ENCODE measurements at places on chromosomes 12 and 14. TPM values are rescaled to one million over a fixed set of nuclear protein-coding genes. Genes with fewer than 3 reads are reported as not detected.

The CEP170B gene
- 46.1 TPM for total RNA-seq

The PLEKHG7 gene
- total RNA-seq: not detected

The OAS1 gene
- total RNA-seq: 48.1 TPM

The ETFRF1 gene
- total RNA-seq: 32.7 TPM

The SMIM41 gene
- 1.1 TPM for total RNA-seq

The CCDC198 gene
- not detected for total RNA-seq

The KLRF1 gene
- not detected for total RNA-seq

The TMEM253 gene
- not detected for total RNA-seq

The LRP1 gene
- 103 TPM for total RNA-seq

The RHEBL1 gene
- not detected for total RNA-seq

DNA sequence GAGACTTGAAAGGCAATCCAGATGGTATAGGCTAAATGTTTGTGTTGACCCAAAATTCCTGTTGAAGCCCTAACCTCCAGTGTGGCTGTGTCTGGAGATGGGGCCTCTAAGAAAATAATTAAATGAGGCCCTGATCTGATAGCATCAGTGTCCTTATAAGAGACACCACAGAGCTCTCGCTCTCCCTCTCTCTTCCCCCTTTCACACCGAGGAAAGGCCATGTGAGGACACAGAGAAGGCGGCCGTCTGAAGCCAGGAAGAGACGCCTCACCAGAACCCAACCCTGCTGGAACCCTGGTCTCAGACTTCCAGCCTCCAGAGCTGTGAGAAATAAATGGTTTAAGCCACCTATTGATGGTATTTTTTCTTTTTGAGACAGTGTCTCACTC lies 87.5 kb downstream of the SCARB1 start:
- no peaks in the 10 kb centered on the region for H3K27me3 ChIP-seq
- H3K4me3 ChIP-seq: no peak overlapping the region
- no peaks in the 10 kb centered on the region for H3K4me1 ChIP-seq
- no peak overlapping the region for H3K27ac ChIP-seq
- peaks cover 7% of the 10 kb centered on the region for H3K36me3 ChIP-seq

DNA sequence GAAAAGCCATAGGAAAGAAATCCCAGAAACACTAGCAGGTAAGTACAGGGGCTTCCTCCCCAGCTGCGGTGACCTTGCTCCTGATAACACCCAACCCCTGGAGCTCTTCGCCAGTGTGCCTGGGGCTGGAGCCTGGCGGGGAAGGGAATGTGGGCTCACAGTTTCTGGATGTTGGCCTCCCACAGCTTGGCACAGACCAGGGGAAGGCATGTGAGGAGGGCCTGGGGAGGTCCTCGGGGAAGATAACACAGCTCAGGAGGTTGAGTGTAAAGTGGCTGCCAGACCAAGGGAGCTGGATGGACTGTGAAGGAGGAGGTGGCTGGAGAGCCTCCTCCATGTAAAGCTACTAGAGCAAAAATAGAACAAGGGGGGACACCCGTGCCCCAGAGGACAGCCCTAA lies 120.1 kb downstream of the BICD1 start:
- no peak overlapping the region for H3K27ac ChIP-seq
- no peaks in the 10 kb centered on the region for H3K36me3 ChIP-seq
- no peak for DNase-seq
- no peak overlapping the region for H3K4me3 ChIP-seq

GRCh38 chr12:54333420-54334034 lies 8.6 kb downstream of the COPZ1 start:
- H3K4me1 ChIP-seq: peaks cover 96% of the 10 kb centered on the region
- no peaks in the 10 kb centered on the region for H3K36me3 ChIP-seq
- no peaks in the 10 kb centered on the region for H3K27me3 ChIP-seq
- DNase-seq: no peak

GRCh38 chr12:85507456-85507855 lies 227.4 kb downstream of the ALX1 start:
- H3K4me3 ChIP-seq: no peak overlapping the region
- no peaks in the 10 kb centered on the region for H3K36me3 ChIP-seq

- H3K27ac ChIP-seq: no peak overlapping the region
- no peak overlapping the region for H3K4me3 ChIP-seq
- no peaks in the 10 kb centered on the region for H3K36me3 ChIP-seq
- no peaks in the 10 kb centered on the region for H3K4me1 ChIP-seq
- H3K27me3 ChIP-seq: no peaks in the 10 kb centered on the region
- DNase-seq: no peak
Measured at GRCh38 chr12:80165746-80166145, 66.4 kb downstream of the OTOGL start.

DNA sequence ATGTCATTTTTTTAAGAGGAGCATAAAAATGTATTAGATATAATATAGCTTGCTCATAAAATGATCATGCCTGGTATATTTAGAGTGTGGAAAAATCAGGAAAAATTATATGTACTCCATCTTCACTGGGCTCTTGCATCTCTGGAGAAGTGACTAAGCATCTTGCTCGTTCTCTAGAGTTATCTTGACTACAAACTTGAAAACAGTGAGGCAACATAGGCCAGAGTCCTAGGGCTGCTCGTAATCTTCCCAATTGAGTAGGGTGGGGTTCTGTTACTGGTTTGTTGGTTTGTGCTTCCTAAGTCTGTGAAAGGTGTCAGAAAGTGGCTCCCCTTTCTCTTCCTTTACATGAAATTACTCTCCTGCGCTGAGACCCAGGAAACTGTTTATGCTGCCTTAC lies 46.2 kb downstream of the AACS start:
- no peaks in the 10 kb centered on the region for H3K27me3 ChIP-seq
- H3K36me3 ChIP-seq: peaks cover 84% of the 10 kb centered on the region
- no peak overlapping the region for H3K27ac ChIP-seq

DNA sequence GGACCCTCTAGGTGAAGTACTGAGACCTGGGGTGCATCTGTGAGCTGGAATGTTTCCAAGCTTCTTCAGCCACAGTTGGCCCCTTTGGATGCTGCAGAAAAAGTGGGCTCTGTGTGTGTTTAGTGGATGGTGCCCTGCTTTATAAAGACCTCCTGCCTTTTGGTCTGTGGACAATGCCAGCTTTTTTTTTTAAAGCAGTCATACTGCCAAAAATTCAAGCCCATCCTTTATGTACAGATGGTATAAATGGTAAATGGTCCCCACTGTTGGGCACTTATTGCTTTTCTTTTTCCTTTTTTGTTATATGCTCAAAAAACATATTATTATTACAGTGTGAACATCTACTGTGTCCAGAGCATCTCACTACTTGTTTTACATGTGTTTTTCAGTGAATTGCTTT lies 81.1 kb downstream of the SMOC1 start:
- H3K27me3 ChIP-seq: no peaks in the 10 kb centered on the region
- H3K4me1 ChIP-seq: no peaks in the 10 kb centered on the region
- H3K4me3 ChIP-seq: no peak overlapping the region
- H3K36me3 ChIP-seq: no peaks in the 10 kb centered on the region

DNA sequence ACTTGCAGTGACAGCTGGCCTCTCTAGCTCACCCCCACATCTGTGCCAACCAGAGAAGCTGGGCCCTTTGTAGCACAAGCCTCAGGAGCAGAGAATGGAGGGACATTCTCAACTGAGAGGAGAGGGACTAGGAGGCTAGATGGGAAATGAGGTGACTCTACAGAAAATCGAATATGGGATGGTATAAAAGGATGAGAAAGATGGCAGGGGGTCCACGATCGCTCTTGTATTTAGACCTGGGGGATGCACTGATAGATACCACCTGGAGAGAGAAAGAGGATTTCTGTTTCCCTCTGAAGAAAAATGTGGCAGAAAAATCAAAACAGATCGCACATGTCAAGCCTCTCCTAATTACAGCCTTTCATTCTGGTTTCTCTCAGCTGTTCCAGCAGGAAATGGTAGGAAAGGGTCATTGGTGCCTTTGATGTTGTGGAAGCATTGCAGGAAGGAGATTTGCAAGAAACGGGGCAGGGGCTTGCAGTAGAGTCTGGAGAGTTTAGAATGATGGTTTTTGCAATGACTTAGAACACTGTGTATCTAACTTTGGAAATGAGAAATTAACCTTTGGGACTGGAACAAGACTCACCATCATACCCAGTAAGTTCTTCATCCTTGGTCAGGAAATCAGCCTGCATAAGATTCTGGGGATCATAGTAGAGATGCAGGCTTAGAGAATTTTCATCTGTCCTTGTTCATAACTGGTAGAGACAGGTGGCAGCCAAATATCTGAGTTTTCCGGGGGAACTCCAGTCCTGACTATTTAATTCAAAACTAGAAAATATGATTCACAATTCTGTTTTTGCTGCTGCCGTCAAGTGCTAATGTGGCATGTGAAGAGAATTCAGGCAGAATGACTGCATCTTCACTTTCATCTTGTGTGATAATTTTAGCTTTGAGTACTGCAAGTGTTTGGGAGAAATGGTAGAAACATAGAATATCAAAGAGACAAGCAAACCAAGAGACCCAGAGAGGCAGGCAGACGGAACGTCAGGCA lies 98.8 kb downstream of the DAD1 start:
- DNase-seq: no peak
- H3K4me1 ChIP-seq: peaks cover 10% of the 10 kb centered on the region
- H3K27ac ChIP-seq: no peak overlapping the region
- no peaks in the 10 kb centered on the region for H3K36me3 ChIP-seq
- H3K4me3 ChIP-seq: no peak overlapping the region

- no peak overlapping the region for H3K27ac ChIP-seq
- no peaks in the 10 kb centered on the region for H3K36me3 ChIP-seq
Measured at GRCh38 chr12:55057481-55057880, 37.7 kb downstream of the NEUROD4 start.

GRCh38 chr14:65180725-65181025 lies 78.4 kb upstream of the MAX start:
- H3K36me3 ChIP-seq: no peaks in the 10 kb centered on the region
- no peak overlapping the region for H3K4me3 ChIP-seq
- no peak for DNase-seq
- H3K27ac ChIP-seq: no peak overlapping the region

DNA sequence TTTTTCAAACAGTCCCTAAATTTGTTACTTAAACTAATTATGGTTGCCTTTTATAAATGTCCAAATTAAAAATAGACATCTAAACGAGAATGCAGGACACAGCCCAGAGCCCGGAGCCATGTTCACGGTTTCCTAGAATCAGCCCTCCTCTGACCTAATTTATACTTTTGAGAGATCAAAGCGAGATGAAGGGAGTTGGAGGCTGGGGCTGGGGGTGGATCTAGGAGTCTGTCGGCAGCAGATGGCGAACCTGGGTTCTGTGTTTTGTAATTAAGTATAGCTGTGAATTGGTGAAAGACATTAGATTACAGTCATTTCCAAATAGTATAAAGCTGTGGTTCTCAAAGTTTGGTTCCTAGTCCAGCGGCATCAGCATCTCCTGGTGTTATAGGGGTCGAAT lies 210.1 kb downstream of the SLC41A2 start:
- H3K27me3 ChIP-seq: no peaks in the 10 kb centered on the region
- peak overlapping the region; percentile 26 for H3K27ac ChIP-seq
- peaks cover 22% of the 10 kb centered on the region for H3K4me1 ChIP-seq
- H3K36me3 ChIP-seq: no peaks in the 10 kb centered on the region
- no peak overlapping the region for H3K4me3 ChIP-seq
- no peak for DNase-seq

DNA sequence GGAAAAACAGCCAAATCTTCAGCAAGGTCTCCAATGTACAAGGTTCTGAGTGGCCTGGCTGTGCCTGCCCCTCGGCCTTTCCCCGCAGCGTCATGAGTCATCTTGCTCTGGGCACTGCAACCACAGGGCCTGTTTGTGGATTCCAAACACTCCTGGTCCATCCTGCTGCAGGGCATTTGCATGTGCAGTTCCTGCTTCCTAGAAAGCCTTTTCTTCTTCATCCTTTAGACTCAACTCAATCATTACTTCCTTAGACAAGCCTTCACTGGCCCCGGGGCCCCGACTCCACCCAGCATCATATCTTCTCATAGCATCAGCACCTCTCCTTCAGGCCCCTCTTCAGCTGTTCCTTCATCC lies 101.8 kb upstream of the EGLN3 start:
- no peaks in the 10 kb centered on the region for H3K27me3 ChIP-seq
- H3K27ac ChIP-seq: no peak overlapping the region
- no peaks in the 10 kb centered on the region for H3K36me3 ChIP-seq
- H3K4me1 ChIP-seq: no peaks in the 10 kb centered on the region
- DNase-seq: peak; percentile 41

DNA sequence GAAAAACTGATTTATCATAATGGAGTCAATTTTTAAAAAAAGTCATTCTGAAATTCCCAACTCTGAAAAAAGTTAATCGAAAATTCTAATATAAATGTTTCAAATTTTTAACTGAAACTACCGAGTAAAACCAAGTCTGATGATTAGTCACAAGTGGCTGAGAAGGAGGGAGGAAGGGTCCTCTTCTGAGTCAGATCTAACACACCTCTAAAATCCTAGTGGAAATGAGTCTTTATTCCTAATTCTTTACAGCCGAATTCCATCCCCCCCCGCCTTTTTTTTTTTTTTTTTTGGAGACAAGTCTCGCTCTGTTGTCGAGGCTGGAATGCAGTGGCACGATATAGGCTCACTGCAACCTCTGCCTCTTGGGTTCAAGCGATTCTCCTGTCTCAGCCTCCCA lies 37.9 kb downstream of the RAD9B start:
- no peaks in the 10 kb centered on the region for H3K27me3 ChIP-seq
- H3K36me3 ChIP-seq: peaks cover 15% of the 10 kb centered on the region
- H3K4me1 ChIP-seq: peaks cover 61% of the 10 kb centered on the region
- no peak for DNase-seq
- no peak overlapping the region for H3K4me3 ChIP-seq

DNA sequence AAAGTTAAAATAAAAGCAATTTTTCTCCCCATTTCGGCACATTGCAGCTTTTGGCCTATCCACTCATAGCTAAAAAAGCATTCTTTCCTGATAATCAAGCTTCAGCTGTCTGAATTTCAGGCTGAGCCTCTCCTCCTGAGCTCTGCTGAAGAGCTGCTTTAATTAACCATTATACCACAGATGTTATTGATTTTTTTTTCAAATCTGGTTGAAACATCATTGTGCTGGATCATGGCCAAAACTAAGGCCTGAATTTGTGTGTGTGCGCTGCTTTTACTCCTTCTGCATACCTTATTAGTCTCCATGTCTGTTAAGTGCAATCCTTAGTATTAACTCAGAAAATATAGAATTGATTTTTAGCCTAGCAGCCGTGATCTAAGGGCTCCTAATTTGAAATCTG lies 52.3 kb downstream of the MBIP start:
- peaks cover 12% of the 10 kb centered on the region for H3K4me1 ChIP-seq
- H3K27ac ChIP-seq: no peak overlapping the region
- no peak for DNase-seq
- H3K4me3 ChIP-seq: no peak overlapping the region
- H3K36me3 ChIP-seq: no peaks in the 10 kb centered on the region

GRCh38 chr12:89278862-89279261 lies 73.4 kb downstream of the DUSP6 start:
- no peaks in the 10 kb centered on the region for H3K36me3 ChIP-seq
- H3K27ac ChIP-seq: no peak overlapping the region
- H3K4me1 ChIP-seq: no peaks in the 10 kb centered on the region
- no peak overlapping the region for H3K4me3 ChIP-seq
- no peak for DNase-seq
- no peaks in the 10 kb centered on the region for H3K27me3 ChIP-seq

DNA sequence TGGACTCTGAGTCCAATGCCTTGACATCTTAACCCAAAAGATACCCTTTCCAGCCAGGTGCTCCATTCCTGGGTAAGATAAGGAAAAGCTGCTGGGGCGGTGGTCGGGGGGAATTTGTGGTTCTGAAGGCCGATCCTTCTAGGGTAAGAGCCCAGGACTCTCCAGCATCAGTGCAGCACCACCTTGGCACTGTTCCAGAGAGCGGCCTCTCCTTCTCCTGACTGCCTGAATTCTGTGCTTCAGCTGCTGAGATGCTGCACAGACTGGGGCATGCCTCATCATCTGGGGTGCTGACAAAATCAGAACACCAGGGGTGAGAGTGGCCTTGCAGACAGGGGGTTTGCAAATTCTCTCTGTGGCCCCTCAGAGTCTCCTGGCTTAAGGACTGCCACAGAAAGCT lies 87.5 kb downstream of the SPTB start:
- no peaks in the 10 kb centered on the region for H3K36me3 ChIP-seq
- H3K27ac ChIP-seq: no peak overlapping the region
- no peaks in the 10 kb centered on the region for H3K4me1 ChIP-seq
- H3K4me3 ChIP-seq: no peak overlapping the region

Data from stomach (tissue), 19 donors.